ENCODE measurements at places on chromosomes 2 and 18.

GRCh38 chr2:128438091-128438490, 119.4 kb upstream of the HS6ST1 start:
- no peak overlapping the region for H3K4me3 ChIP-seq
- H3K27me3 ChIP-seq = no peaks in the 10 kb centered on the region

DNA sequence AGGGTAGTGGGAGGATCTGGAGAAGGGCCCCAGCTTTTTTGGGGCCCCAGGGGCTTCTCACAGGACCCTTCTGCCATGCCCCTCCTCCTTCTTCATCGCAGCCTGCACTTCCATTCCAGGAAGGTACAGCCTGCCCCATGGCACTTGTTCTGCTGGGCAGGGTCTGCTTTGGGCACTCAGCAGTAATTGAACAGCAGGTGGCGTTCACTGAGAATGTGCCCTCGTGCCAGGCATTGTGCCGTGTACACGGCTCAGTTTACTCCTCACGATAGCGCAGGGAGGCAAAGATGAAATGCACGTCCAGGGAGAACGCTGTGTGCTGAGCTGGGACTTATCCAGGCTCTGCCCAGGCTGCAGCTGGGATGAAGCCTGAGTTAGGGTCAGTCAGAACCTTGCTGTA, 54.8 kb upstream of the ASB18 start:
- no peak for DNase-seq
- H3K27me3 ChIP-seq = no peaks in the 10 kb centered on the region
- H3K4me1 ChIP-seq = no peaks in the 10 kb centered on the region

- H3K4me3 ChIP-seq = no peak overlapping the region
- H3K27me3 ChIP-seq = peaks cover 33% of the 10 kb centered on the region
- no peak overlapping the region for H3K27ac ChIP-seq
- DNase-seq = no peak
- H3K4me1 ChIP-seq = no peaks in the 10 kb centered on the region
Measured at GRCh38 chr2:201984800-201985525, 48.7 kb upstream of the FZD7 start.

- H3K4me3 ChIP-seq = no peak overlapping the region
- peaks cover 8% of the 10 kb centered on the region for H3K27me3 ChIP-seq
- H3K4me1 ChIP-seq = no peaks in the 10 kb centered on the region
- no peak overlapping the region for H3K27ac ChIP-seq
- H3K36me3 ChIP-seq = no peaks in the 10 kb centered on the region
- no peak for DNase-seq
Measured at GRCh38 chr2:98404556-98405250, 40.0 kb upstream of the INPP4A start.

DNA sequence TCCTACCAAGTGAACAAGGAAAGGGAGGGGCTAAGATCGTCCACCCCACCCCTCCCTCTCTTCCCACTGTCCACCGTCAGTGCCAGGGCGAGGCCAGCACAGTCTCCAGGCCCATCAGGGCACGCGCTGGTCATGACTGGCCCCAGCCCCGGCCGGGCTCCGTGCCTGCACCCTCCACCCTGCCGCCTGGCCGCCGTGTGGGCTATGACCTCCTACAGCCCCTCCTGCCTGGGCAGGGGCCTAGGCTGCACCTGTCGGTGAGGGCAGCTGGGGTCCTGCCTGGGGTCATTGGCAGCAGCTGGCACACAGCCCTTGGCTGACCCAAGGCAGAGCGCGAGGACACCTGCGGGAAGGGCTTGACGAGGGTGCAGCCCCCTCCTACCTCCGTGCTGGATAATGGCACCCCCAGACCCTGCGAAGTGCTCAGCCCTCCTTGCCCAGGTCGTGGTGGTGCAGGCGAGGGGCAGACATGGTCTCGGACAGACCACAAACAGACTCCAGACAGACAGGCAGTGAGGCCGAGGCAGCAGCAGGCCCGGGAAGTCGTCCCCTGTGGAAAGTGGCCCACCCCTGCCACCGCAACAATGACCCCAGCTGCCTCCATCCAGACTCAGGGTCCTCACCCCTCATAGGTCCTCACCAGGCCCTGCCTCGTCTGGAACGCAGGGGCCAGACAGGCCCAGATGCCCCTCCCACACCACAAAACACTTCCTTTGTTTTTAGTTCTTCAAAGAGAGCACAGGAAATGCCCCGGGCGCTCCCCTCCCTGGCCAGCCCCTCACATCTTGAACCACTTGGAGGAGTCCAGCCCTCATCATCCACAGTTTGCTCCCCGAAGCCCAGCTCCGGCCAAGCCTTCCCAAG, 43.1 kb upstream of the GPC1 start:
- H3K4me3 ChIP-seq = no peak overlapping the region
- H3K36me3 ChIP-seq = no peaks in the 10 kb centered on the region
- peak; percentile 29 for DNase-seq
- no peaks in the 10 kb centered on the region for H3K4me1 ChIP-seq

- H3K4me1 ChIP-seq = peaks cover 15% of the 10 kb centered on the region
- H3K4me3 ChIP-seq = peak overlapping the region; percentile 3
- no peak for DNase-seq
- no peak overlapping the region for H3K27ac ChIP-seq
Measured at GRCh38 chr2:219001577-219002394, 8.6 kb upstream of the CRYBA2 start.

DNA sequence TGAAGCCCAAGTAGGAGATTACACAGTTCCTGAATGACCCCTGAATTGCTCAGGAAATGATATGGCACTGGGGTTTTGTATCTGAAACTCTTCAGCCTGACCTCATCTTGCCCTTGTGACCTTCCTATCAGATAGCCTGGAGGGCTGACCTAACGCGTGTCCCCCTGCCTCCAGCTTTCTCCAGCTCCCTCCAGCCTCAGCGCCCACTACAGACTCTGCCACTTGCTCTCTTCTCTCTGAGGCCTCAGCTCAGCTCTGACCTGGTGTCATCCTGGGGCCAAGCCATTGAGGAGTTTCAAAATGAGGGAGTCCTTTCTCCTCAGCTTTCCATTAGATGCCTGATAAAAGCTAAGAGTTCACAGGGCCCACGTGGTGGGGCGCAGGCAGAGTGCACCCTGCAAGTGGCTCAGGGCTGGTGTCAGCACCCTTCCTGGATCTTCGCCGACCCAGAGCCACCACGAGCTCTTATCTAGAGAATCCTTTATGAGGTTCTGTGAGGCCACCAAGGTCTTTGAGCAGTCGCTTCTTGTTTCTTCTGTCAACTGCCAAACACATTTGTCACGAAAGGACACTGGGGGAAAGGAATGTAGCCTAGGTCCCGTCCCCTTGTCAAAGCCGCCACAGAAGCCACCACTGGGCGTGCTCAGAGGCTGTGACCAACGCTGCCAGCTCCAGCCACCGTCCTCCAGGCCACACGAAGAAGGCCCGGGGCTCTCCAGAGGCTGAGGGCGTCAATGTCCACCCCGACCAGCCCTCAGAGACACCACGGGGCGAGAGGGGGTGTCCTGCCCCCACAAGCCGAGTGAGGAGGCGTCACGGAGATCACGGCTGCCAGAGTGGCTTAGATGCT, 131.3 kb upstream of the GPC1 start:
- H3K27me3 ChIP-seq = no peaks in the 10 kb centered on the region
- H3K27ac ChIP-seq = no peak overlapping the region
- DNase-seq = no peak
- H3K4me1 ChIP-seq = no peaks in the 10 kb centered on the region
- H3K36me3 ChIP-seq = no peaks in the 10 kb centered on the region

- H3K27me3 ChIP-seq = no peaks in the 10 kb centered on the region
- H3K4me3 ChIP-seq = no peak overlapping the region
- peak overlapping the region; percentile 56 for H3K27ac ChIP-seq
- peaks cover 22% of the 10 kb centered on the region for H3K4me1 ChIP-seq
- DNase-seq = no peak
Measured at GRCh38 chr2:40318921-40319320, 133.0 kb downstream of the SLC8A1 start.

- no peaks in the 10 kb centered on the region for H3K36me3 ChIP-seq
- H3K4me3 ChIP-seq = no peak overlapping the region
- no peak overlapping the region for H3K27ac ChIP-seq
- no peaks in the 10 kb centered on the region for H3K27me3 ChIP-seq
- no peaks in the 10 kb centered on the region for H3K4me1 ChIP-seq
Measured at GRCh38 chr2:45028276-45028675, 19.0 kb upstream of the SIX2 start.

- no peaks in the 10 kb centered on the region for H3K27me3 ChIP-seq
- no peaks in the 10 kb centered on the region for H3K36me3 ChIP-seq
- H3K27ac ChIP-seq = no peak overlapping the region
Measured at GRCh38 chr2:48677450-48677849, 59.8 kb downstream of the GTF2A1L start.

- H3K36me3 ChIP-seq = no peaks in the 10 kb centered on the region
- H3K27ac ChIP-seq = peak overlapping the region; percentile 5
Measured at GRCh38 chr2:182816866-182817265, 49.6 kb downstream of the FRZB start.

- no peak for DNase-seq
- no peak overlapping the region for H3K4me3 ChIP-seq
- H3K36me3 ChIP-seq = no peaks in the 10 kb centered on the region
- H3K27ac ChIP-seq = no peak overlapping the region
- H3K4me1 ChIP-seq = peaks cover 10% of the 10 kb centered on the region
Measured at GRCh38 chr2:42566025-42566424, 2.4 kb upstream of the MTA3 start.

DNA sequence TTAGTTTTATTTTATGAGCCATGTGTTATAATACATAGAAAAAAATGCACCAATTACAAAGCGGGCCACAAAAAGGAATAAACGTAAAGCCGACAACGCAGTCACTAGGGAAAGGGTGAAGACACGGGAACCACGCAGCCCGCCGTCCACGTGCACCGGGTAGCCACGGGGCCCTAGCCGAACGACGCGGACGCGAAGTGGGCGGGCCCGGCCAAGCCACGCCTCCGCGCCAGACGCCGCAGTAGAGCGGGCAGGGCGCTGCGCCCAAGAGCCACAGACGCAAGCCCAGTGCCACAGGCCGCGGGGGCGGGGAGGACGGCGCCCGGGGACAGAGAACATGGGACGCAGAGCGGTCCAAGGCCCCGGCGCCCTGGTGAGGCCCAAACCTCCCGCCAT, at the start of gene DUSP28:
Gene DUSP28, plus strand, starts transcription at position 274 of the 396 bp plus-strand sequence. CDS start 328 bp downstream, outside the sequence.
- peak within 1 kb of the TSS; percentile 91 for H3K27ac ChIP-seq
- no peaks in the 10 kb centered on the region for H3K27me3 ChIP-seq
- DNase-seq = peak; percentile 91
- H3K4me1 ChIP-seq = peaks cover 5% of the 10 kb centered on the region
- H3K36me3 ChIP-seq = no peaks in the 10 kb centered on the region
- peak within 1 kb of the TSS; percentile 87 for H3K4me3 ChIP-seq

DNA sequence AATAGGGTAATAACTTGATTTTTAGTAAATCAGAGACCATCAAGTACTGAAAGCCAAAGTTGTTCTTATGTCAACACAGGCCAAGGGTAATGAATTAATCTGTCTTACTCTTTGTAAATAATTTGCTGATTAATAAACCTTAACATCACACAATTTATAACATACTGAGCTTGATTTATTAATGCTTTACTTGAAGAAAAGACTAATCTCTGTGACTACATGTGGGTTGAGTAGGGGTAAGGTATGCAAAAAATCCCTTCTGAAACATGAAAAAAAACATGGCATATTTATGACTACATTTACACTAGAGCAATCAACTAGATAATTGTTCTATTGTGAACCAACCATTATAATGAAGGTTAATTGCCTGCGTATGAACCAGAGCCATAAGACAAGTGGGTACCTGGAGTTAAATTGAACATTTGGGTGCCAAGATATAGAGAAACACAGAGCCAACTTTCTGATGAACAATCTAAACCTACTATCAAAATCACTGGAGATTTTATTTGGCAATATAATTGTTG, 67.7 kb upstream of the GRB14 start:
- no peaks in the 10 kb centered on the region for H3K27me3 ChIP-seq
- no peak overlapping the region for H3K4me3 ChIP-seq
- H3K27ac ChIP-seq = no peak overlapping the region
- H3K36me3 ChIP-seq = peaks cover 5% of the 10 kb centered on the region
- no peak for DNase-seq

DNA sequence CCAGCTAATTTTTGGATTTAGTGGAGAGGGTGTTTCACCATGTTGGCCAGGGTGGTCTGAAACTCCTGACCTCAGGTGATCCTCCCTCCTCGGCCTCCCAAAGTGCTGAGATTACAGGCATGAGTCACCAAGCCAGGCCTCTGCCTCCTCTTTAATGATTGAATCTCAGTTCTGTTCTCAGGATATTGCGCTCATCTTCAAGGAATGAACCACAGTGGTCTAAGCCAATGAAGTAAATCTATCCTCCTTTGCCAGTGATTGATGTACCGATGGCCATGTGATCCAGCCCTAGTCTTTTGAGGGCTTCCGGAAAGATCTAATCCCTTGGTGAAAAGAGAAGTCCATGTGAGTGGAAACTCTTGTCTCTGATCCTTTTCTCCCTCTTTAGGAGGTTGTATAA, 48.6 kb downstream of the POLE4 start:
- no peaks in the 10 kb centered on the region for H3K27me3 ChIP-seq
- no peaks in the 10 kb centered on the region for H3K36me3 ChIP-seq
- DNase-seq = no peak
- H3K4me3 ChIP-seq = no peak overlapping the region

GRCh38 chr2:105845976-105846375, 101.3 kb downstream of the NCK2 start:
- DNase-seq = no peak
- H3K4me3 ChIP-seq = no peak overlapping the region
- H3K27ac ChIP-seq = no peak overlapping the region
- H3K27me3 ChIP-seq = no peaks in the 10 kb centered on the region
- H3K4me1 ChIP-seq = no peaks in the 10 kb centered on the region
- no peaks in the 10 kb centered on the region for H3K36me3 ChIP-seq
